ENCODE measurements at places on chromosomes 16 and 17. TPM values are rescaled to one million over a fixed set of nuclear protein-coding genes. Genes with fewer than 3 reads are reported as not detected.

Gene TNFRSF17
- total RNA-seq: not detected

Gene TBX2
- total RNA-seq: under 0.01 TPM

Gene ABCC3
- 0.39 TPM for total RNA-seq

Gene FDXR
- total RNA-seq: 12.6 TPM

Gene CYGB
- total RNA-seq: 1.2 TPM

Gene JMJD8
- total RNA-seq: 76.8 TPM

Gene CD68
- 3.3 TPM for total RNA-seq

Gene ESRP2
- total RNA-seq: 5.9 TPM

Gene CACNG5
- not detected for total RNA-seq

Gene TRIM37
- total RNA-seq: 16.5 TPM

Gene STAC2
- total RNA-seq: not detected

Gene SULT1A4
- total RNA-seq: not detected

Gene NOD2
- 28.3 TPM for total RNA-seq

Gene TMEM231
- total RNA-seq: 9.7 TPM

Gene C17orf107
- total RNA-seq: 48.7 TPM

Gene SOX8
- 0.39 TPM for total RNA-seq

Gene GABARAPL2
- 32.3 TPM for total RNA-seq

Gene WNT3
- 0.39 TPM for total RNA-seq

Gene DCTN5
- total RNA-seq: 25.5 TPM

Gene FBXL19
- total RNA-seq: 28.7 TPM

Gene MRPL58
- total RNA-seq: 19.2 TPM

Gene VAT1L
- not detected for total RNA-seq

Gene GHDC
- total RNA-seq: 9.7 TPM

Gene SYT17
- total RNA-seq: 10.4 TPM

Gene TMEM92
- total RNA-seq: 1.2 TPM

Gene CD300E
- not detected for total RNA-seq

Gene CDRT15
- total RNA-seq: not detected

Gene WFDC1
- 0.11 TPM for total RNA-seq

Gene RDM1
- total RNA-seq: under 0.01 TPM

Gene MIF4GD
- total RNA-seq: 4.4 TPM

Gene CLDN9
- total RNA-seq: 4.3 TPM

Gene CCL17
- not detected for total RNA-seq

Data from placental epithelial cell (primary cell).